NCI-H510A treated with DMSO at 0.1 percent for 48 hours (cell line): ENCODE measurements at places on chromosomes 1 and 21.
A peak's percentile ranks its signal among the peaks of the same experiment; 100 is the strongest.

- peak; percentile 78 for DNase-seq
These were observed 8.8 kb upstream of the GUCA2A start for GRCh38 chr1:42173155-42173933.

- no peak for DNase-seq
These were observed at the start of gene MASP2 for GRCh38 chr1:11046625-11047365. Gene MASP2, minus strand, starts transcription at chr1:11047239. Its CDS starts 32 bp downstream, at chr1:11047207.

- no peak for DNase-seq
These were observed 115.9 kb downstream of the HIVEP3 start for GRCh38 chr1:41802532-41803501.

DNA sequence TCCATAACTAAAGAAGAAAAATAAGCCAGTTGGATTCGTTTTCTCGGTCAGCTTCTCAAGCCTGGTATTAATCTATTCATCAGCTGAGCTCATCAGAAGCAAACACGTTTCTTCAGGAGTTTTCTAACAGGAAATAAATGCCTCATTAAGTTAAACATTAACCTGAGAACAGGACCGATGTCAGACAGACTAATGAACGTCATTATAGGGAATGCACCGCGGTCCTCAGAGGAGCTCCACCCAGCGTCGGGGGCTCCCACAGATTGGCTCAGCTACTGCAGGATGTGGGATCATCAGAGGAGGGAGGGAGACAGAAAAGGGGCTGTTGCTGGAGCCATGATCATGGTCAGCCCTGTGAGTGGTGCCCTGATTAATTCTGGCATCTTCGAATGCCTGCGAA, 615.4 kb downstream of the PTPRU start:
- no peak for DNase-seq

GRCh38 chr1:230212405-230212936, 145.4 kb downstream of the GALNT2 start:
- DNase-seq, result peak; percentile 39

GRCh38 chr21:20662514-20662913, 335.7 kb upstream of the NCAM2 start:
- DNase-seq, result no peak

- DNase-seq, result no peak
These were observed 8.7 kb downstream of the PRRC2C start for GRCh38 chr1:171494076-171494475.

DNA sequence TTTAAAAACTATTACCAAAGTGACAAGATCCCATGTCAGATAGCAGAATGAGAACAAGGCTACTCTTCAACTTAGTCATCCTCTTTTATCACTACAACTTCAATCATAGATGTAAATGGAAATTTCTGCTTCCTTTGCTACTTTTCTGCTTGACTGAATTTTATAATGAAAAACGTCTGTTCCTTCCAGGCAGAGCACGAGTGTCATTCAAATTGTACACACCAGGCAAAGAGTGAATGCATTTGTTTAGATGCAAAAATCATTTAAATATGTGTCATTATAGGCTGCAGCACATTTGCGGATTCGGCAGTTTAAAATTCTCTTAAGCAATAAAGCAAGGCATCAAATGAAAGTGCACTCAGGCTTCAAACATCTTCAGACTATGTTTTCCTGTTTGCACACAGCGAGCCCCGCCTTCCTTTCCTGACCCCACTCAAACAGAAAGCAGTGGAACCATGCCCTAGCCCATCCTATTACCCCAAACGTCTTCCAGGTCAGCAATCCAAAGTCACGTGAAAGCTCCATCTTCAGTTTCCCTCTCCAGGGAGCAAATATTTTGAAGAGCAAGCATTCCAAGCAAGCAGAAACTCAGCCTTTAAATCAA, 99.6 kb downstream of the APP start:
- peak; percentile 49 for DNase-seq

GRCh38 chr21:42174173-42174572, 44.8 kb upstream of the ABCG1 start:
- DNase-seq, result no peak

- DNase-seq, result no peak
These were observed 144.9 kb downstream of the CD247 start for GRCh38 chr1:167373398-167373797.
